Muscle of back (tissue), 13 donors: ENCODE measurements at places on chromosomes 1 and 21.
A peak's percentile ranks its signal among the peaks of the same experiment; 100 is the strongest.

GRCh38 chr1:160459056-160459455, 58.7 kb downstream of the VANGL2 start:
- no peak for DNase-seq

DNA sequence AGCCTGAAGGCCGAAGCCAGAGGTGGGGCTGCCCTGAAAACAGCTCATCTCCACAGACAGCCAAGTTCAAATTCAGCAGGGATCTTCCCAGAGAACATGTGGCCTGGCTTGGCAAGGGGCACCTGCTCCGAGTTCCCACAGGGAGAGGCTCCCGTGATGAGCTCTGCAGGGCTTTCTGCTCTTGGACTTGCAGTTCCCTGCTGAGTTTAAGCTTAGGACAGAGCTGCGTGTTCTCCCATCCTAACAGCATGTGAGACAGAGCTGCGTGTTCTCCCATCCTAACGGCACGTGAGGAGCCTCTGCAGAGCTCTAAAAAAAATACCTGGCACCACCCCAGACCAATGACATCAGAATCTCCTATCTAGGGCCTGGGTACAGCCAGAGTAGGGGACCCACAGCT, 113.0 kb upstream of the VAMP3 start:
- DNase-seq, result no peak

- no peak for DNase-seq
Measured at GRCh38 chr1:154791292-154792166, 78.6 kb downstream of the KCNN3 start.

DNA sequence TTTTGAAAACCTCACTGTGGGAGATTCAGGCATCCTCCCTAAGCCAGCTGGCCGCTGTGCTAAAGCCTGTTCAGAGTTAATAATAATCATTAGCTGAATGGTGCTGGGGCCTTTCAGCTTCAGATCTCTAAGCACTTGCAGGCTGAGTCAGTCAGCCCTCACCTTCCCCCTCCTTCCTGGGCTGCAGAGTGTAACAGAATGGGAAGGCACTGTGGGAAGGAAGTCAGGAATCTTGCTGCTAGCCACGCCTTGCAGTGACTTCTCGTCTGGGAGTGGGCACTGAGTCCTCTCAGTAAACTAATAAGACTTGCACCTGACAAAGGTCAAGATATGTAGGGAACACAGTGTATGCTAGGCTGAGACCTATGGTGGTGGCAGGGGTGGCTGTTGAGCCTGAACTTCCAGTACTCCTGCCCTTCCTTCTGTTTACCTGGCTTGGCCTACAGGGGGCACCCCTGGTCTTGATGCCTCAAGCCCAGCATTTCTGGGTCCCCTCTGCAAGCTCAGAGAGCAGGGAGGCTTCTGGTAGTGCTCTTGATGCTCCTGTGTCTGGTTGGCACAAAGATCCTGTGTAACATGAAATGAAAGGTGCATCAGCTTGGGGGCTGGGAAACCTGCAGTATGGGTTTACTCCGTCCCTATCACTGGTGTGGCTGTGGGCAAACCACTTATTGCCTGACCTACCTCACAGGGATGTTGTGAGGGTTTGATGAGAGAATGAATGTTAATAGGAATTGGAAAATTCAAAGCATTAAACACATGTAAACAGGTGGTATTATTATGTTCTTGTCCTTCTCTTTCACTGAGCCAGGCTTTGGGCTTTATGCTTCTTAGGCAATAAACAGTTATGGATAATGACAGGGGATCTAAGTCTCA, 6.0 kb downstream of the CYB561D1 start:
- no peak for DNase-seq

- peak; percentile 23 for DNase-seq
Measured at GRCh38 chr1:228646717-228647522, 88.4 kb upstream of the RHOU start.

- no peak for DNase-seq
Measured at GRCh38 chr1:225861834-225862580, 20.2 kb downstream of the TMEM63A start.

DNA sequence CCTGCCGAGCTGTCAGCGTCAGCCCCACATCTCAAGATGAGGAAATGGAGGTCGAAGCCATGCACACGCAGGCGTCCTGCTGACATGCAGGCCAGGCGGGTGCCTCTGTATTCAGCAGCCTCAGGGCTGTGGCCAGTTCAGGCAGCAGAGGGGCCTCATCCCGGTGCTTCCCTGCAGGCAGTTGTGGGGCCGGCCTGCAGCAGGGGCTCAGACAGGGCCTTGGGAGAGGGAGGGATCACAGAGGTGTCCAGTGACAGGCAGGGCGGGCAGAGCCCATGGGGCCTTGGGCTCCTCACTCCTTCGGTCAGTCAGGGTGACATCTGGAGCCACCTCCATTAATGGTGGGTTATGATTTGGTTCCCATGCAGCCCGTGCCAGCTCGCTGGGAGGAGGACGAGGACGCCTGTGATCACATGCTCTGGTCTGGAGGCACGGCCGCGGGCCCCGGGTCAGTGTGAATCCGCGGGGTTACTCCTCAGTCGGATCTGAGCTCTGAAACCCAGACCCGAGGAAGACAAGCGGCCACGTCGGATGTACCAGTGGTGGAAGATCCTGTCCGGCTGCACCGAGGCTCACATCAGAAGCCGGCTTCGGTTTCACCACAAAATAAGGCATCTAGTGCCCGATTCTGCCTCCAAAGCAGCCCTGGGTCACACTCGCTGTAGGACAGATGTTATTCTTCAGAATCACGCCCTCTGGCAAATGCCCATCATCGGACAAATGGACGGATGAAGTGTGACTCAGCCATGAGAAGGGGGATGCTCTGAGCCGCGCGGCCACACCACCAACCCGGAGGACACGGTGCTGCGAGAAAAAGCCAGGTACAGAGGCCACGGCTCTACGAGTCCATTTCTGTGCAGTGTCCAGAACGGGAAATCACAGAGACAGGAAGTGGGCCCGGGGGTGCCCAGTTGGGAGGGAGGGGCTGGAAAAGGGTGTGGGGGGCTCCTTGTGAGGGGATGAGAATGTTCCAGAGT, 33.4 kb downstream of the KRTAP10-1 start:
- DNase-seq, result no peak

DNA sequence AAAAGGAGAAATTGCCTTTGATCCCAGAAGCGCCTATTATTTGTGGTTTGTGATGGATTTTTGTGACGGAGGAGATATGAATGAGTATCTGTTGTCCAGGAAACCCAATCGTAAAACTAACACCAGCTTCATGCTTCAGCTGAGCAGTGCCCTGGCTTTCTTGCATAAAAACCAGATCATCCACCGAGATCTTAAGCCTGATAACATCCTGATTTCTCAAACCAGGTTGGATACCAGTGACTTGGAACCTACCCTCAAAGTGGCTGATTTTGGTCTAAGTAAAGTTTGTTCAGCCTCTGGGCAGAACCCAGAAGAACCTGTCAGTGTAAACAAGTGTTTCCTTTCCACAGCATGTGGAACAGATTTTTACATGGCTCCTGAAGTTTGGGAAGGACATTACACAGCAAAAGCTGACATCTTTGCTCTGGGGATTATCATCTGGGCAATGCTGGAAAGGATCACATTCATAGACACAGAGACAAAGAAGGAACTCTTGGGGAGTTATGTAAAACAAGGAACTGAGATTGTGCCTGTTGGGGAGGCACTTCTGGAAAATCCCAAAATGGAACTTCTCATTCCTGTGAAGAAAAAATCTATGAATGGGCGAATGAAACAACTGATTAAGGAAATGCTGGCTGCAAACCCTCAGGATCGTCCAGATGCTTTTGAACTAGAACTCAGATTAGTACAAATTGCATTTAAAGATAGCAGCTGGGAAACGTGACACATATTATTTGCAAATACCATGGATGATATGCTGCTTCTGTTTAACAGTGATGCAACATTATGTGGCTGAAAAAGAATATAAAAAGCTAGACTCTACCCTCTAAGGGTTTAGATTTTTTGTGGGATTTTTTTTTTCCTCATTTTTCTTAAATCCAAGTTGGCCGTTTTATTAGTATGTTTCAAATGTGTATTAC, 10.5 kb downstream of the PDIK1L start:
- no peak for DNase-seq

- DNase-seq, result no peak
Measured at GRCh38 chr1:1599030-1599934, 653 bp downstream of the FNDC10 start.

DNA sequence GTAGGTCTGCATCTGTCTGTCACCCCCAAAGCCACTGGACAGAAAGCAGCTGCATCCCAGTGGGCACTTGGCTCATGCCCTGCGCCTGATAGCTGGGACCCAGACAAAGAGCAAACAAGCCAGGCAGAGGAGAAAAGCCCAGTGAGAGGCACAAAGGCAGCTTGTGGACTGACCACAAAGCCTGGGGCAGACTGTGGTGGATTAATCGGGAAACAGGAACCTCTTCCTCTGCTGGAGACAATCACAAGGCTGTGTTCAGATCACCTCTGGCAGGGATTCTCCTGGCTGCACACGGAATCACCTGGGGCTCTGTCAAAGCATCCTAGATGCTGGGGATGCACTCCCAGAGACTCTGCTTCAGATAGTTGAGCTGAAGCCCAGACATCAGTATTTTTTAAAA, 15.2 kb upstream of the GJB5 start:
- DNase-seq, result no peak

DNA sequence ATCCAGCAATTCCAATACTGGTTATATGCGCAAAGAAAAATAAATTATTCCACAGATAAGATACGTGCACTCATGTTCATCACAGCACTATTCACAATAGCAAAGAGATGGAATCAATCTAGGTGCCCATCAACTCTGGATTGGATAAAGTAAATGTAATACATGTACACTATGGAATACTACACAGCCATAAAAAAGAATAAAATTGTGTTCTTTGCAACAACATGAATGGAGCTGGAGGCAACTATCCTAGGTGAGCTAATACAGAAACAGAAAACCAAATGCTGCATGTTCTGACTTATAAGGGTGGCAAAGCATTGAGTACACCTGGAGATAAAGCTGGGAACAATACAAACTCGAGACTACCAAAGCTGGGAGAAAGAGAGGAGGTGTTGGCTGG, 787.3 kb downstream of the KCNT2 start:
- no peak for DNase-seq

DNA sequence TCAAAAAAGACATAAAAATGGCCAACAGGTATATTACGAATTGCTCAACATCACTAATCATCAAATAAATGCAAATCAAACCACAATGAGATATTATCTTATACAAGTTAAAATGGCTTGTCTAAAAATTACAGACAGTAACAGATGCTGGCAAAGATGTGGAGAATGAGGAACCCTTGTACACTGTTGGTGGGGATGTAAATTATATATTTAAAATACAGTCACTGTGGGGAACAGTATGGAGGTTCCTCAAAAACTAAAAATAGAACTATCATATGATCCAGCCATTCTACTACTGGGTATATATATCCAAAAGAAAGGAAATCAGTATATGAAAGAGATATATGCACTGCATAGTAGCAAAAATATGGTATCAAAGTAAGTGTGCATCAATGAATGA, 1037.2 kb upstream of the B3GALT2 start:
- DNase-seq, result no peak

DNA sequence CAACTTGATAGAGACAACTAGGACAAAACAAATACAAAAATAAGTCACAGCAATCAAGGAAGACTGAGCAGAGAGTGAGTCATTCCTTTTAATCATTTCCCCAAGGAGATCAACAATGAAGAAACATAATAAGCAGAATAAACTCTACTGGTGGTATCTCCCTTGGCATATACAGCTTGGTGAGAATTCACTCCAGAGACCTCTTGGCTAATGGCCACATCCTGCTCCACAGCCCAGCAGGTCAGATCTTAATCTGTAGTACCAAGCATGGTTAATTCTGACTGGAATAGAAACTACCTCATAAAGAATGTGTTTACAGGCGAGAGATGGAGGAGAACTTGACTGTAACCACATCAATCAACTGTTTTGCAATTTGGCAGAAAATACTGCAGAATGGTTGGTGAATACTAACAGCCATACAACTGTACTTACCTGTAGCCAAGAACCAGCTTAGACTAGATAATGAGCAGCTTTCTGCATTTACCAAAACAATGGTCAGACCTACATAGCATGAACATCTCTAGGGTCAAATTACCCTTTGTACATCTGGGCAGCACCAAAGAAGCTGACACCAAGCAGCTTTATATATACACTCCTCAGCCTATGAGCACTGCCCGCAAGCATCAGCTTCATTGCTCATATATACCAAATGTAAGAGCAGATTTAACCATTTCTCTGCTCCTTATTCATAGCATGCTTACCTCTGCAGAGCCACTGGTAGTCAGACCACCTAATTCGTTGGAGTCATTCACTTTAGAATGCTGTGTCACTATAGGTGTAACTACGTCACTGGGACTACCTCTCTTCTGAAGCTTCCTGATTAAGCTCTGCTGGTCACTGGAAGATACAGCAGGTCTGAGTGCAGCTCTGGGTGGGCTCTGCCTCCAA, 51.0 kb downstream of the KIAA0319L start:
- DNase-seq, result no peak

- no peak for DNase-seq
Measured at GRCh38 chr1:43366179-43366578, 1.6 kb downstream of the ELOVL1 start.

DNA sequence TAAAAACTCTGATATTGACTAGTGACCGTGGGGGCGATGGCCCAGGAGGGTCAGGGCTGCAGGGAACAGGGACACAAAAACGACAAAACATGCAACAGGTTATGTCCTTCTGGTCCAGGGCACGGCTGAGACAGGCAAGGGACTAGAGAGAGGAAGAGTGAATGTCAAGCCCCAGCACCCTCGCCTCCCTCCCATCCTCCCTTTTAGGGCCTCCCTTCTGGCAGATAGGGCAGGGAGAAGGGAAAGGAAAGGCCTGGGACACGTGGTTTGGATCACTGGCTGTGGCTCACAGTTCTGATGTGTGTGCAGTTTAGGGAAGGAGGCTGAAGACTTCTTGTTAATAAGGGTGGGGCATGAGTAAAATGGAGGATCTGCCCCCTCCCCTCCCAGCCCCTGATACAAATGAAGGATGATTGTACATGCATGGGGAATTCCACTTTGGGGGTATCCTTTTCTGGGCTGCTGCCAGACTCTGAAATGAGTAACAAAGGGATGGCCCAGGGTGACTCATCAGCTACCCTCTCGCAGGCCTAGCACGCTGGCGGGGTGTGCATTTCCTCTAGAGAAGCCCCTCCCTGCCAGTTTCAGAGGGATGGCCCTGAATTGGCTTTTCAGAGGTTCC, 14.2 kb downstream of the CAPN2 start:
- peak; percentile 80 for DNase-seq

GRCh38 chr1:219837274-219837993, 90.9 kb downstream of the SLC30A10 start:
- peak; percentile 50 for DNase-seq
